Common myeloid progenitor, CD34-positive (primary cell): ENCODE measurements at places on chromosomes 16 and 17.

DNA sequence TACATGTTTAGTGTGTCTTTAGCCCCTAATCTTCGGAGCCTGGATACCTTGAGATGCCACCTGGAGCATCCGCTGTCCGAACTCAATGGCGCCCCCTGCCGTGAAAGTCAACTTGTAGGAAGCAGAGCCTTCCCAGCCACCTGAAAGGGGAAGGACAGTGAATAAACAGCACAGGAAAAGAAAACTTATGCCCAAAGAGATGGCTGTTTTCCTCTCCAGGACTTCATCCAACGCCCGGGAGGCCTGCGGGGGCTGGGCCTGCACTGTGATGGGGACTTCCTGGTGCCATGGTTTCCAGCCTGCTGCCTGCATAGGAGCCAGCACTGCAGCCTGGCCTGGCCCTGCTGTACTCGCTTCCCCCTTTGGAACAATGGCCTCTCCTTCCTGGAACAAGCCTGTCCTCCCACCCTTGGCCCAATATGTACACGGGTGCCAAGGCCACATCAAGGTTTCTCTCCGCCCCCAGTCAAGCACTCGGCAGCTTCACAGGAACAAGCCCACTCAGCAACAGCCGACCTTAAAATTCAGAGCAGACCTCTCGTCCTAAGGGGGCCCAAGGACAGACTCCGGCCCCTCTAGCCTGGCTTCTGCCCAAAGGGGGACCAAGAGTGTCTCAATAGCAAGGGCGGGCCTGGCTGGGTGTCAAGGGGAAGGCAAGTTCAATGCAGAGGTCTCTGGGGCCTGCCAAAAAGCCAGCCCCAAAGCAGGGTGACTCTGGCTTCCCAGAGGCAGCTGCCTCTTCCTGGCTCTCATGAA lies 4.5 kb upstream of the UNC13D start:
- DNase-seq, result peak; percentile 66

DNA sequence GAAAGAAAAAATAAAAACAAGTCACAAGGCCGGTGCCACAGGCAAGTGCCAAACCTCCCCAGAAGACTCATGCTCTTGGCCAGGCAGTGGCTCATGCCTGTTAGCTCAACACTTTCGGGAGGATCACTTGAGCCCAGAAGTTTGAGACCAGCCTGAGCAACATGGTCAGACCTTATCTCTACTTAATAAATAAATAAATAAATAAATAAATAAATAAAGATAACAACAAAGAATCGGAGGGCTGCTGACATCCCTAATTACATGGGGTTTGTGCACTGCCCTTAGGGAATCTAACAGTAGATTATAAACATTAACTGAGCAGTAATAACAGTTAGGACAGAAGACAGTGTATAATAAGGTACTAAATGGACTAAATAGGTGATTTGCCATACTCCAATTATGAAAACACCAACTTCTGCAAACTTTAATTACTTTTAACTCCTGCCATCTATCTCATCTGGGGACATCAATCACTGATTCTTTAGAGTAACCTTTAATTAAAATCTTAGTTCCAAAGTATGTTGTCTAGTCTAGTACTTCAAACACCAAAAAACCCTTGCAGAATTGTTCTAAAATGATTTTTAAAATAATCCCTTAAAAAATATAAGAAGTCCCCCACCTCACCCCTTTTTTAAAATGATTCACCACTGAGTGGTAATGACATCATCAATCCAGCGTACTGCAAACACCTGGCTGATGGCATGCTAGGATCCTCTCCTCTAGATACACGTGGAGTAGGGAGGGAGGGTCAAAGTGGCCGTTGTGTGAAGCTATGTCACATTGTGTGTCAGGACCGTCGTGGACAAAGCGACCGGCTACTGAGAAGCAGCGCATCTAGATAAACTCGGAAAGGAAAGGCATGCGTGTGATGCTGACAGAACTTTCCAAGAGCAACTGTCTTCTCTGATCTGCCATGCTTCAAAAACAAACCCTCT lies 28.5 kb downstream of the CYTH1 start:
- peak; percentile 45 for DNase-seq

DNA sequence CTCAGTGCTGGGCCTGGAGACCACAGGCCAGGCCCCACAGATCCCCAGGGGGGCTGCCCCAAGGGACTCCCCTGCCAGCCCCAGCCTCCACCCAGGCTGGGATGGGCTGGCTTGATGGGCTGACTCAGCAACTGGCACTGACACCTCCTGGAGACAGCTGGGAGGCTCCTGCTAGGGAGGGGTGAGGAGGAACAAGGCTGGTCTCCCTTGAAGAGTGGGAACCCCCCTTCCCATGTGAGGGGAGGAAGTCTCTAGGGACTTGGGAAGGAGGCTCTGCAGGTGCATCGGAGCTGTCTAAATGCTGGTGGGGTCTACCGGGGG lies 10.4 kb downstream of the NHERF1 start:
- peak; percentile 82 for DNase-seq

GRCh38 chr17:66349521-66350254 lies 47.3 kb downstream of the PRKCA start:
- no peak for DNase-seq

- no peak for DNase-seq
Measured at GRCh38 chr17:57038486-57038885, 46.6 kb upstream of the AKAP1 start.

GRCh38 chr17:49226771-49227435 lies 3.7 kb downstream of the PHOSPHO1 start:
- DNase-seq, result no peak

- no peak for DNase-seq
Measured at GRCh38 chr17:70259400-70259799, 90.1 kb downstream of the KCNJ2 start.

GRCh38 chr17:47829870-47830269 lies 1.5 kb downstream of the MRPL10 start:
- DNase-seq, result no peak

GRCh38 chr16:51159865-51160264 lies 8.8 kb upstream of the SALL1 start:
- DNase-seq, result no peak

GRCh38 chr16:65099607-65100006 lies 22.3 kb downstream of the CDH11 start:
- DNase-seq, result no peak

- DNase-seq, result no peak
Measured at GRCh38 chr17:82103553-82104451, 5.8 kb upstream of the FASN start.

DNA sequence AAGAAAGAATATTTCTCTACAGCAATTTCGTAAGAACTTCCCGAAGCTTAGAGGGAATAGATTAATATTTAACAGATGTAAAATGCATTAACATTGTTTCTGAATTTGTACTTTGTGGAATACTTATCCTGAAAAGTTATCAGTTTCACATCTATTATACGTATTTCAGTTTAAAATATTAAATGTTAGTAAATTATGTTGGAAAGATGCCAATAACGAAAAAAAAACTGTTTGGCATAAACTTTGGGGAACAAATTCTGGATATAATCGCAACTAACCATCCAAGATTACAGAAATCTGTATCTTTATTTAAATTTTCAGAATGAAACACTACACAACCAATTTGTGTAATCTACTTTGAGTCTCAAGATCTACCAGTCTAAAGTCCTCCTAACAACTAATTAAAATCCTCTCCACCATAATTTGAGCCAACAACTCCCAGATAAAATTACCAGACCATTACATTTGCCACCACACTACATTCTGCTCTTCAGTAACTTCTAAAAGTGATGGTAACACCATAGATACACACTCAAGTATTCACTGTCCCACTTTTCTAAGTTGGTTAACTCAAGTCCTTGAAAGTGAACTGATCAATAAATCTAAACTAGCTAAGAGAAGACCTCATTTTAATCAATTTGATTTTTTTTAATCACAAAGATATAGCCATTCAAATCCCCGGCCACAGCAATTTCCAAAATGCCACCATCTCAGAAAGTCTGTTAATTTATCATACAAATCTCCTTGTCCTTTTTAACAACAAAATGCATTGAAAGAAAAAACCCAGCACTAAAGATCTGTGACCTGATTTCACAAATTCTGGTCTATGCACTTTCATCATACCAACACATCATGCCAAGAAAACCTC lies 2.0 kb downstream of the SIAH1 start:
- no peak for DNase-seq

- no peak for DNase-seq
Measured at GRCh38 chr17:66984730-66985129, 20.2 kb downstream of the CACNG4 start.
